Activated naive CD4-positive, alpha-beta T cell (primary cell): ENCODE measurements at places on chromosomes 7 and 10.

DNA sequence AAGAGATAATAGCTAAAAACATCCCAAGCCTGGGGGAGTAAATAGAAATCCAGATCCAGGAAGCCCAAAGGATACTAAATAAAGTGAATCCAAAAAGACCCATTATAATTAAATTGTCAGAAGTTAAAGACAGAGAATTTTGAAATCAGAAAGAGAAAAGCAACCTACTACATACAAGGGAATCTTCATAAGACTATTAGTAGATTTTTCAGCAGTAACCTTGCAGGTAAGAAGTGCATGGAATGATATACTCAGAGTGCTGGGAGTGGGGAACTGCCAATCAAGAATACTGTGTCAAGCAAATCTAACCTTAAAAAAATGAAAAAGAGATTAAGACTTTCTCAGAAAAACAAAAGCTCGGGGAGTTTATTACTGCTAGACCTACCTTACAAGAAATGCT lies 13.2 kb upstream of the GIMAP1 start:
- DNase-seq = no peak

GRCh38 chr10:4450981-4451908 lies 374.8 kb upstream of the AKR1E2 start:
- DNase-seq = no peak

DNA sequence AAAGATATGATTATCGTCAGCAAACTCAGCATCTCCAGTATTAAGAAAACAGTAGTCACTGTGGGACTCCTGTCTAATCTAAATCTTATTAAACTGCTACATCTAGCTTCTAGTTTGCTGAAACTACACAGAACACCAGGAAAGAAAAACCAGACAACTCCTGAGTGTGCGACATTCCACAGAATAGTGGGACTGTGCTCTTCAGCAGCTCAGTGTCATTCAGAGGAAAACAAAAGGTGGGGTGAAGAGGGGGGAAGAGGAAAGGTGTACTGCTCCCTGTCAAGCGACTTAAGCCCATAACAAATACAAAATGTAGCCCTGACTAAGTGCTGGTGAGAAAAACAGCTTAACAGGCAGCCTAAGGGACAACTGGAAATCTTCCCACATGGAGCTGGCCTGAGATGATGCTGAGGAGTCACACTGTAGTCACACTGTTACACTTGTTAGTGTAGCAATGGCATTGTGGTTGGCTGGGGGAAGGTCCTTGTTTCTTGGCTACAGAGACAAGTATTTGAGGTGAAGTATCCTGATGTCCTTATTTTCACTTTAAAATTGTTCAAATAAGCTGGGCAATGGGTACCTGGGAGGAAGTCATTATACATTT lies 135.5 kb downstream of the USP6NL start:
- no peak for DNase-seq

DNA sequence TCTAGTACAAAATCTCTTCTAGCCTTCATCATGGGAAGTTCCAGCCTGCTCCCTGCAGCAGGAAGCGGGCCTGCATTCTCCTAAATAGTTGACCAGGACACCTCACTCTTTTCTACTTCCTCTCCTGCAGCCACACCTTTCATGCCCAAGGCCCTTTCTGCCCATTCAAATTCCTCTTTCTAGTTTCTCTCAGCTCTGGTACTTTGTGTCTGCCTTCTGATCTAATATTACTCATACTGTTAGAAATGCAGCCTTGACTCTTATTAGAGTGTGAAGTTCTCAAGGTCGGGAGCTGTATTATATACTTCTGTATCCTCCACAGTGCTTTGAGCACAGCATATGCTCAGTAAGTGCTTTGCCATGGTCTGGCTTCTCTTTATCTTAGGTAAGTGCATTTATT lies 103.1 kb downstream of the PRKCQ start:
- DNase-seq = no peak

DNA sequence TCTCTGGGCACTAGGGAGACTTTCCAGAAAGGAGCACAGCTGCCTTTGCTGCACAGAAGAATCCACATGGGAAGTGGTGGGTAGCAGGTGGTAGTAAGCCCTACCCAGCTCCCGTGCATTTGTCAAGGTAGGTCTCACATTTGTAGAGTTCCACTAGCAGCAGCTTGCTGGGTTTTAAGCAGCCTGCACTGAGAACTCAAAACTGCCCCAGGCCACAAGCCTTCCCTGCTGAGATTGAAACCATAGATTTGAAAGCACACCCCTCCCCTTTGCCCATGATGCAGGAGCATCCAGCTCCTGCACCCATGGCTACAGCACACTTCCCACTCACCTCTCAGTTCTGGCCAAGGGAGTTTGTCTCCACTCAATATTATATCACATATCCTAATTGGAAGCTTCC lies 604.5 kb upstream of the STEAP1 start:
- no peak for DNase-seq

- DNase-seq = no peak
Observed at GRCh38 chr10:75356484-75356883, 45.1 kb downstream of the ZNF503 start.

DNA sequence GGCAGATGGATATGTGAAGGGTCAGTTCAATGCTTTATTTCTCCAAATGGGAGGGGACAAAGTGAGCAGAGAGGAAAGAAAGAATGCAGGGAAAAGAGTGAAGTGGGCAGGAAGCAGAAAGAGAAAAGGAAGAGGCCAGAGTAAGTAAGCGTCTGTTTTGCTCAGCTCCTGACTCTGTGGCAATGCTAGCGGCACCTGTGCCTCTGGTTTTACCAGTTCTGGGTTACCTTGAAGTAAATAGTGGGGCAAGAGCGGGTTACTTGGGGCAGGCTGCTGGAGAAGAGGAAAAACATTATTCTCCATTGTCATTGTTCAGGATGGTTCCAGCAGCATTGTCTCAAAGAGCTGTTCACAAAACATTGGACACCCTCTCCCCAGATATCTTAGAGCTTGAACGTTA lies 1.9 kb downstream of the TAS2R40 start:
- DNase-seq = no peak

DNA sequence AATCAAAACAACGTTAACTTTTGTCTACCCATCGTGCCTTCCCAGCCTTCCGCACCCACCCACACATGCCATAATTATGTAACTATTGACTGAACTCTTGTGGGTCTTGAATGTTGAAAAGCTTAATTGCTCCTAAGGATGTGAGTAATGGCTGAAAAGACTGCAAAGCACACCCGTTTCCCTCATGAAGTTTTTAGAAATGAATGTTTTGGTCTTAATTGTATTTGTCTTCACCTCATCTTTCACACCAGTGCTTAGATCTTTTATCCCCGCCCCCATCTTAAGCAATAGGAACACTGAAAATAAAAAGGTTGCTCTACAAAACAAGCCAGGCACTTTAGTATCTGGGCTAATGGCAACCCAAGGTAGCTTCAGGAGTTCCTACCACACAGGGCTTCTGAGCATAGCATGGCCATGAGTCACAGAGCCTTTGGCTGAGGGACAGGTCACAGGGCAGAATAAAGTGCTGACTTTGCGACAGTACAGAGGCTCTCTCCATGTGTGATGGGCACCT lies 690.5 kb downstream of the PARD3 start:
- no peak for DNase-seq

GRCh38 chr7:24290004-24290641 lies 6.1 kb downstream of the NPY start:
- DNase-seq = no peak

- DNase-seq = no peak
Observed at GRCh38 chr10:865924-866576, 65.5 kb downstream of the LARP4B start.
